ENCODE measurements at places on chromosomes 7 and 10.

GRCh38 chr7:81638198-81638597 is 131.6 kb downstream of the HGF start:
- DNase-seq: no peak

- DNase-seq: no peak
Measured at GRCh38 chr10:22017283-22018020, 13.9 kb upstream of the DNAJC1 start.

GRCh38 chr7:150966002-150966401 is 12.1 kb downstream of the KCNH2 start:
- no peak for DNase-seq

DNA sequence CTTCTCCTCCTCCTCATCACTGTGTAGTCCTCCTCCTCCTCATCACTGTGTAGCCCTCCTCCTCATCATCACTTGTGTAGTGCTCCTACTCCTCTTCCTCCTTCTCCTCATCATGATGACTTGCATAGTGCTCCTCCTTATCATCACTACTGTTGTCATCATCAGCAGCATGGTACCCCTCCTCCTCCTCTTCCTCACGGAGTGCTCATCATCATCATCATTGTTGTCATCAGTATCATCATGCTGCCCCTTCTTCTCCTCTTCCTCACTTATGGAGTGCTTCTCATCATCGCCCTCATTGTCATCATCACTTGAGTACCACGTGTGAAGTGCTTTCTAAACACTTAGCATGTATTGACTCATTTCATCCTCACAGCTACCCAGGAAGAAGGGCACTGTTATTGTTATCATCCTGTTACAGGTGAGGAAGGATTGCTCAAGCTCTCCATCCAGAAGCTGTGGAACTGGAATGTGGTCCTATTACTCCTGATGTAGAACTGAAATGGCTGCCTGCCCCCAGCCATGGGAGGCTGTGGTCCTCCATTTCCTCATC is 122.8 kb upstream of the SHH start:
- DNase-seq: no peak

DNA sequence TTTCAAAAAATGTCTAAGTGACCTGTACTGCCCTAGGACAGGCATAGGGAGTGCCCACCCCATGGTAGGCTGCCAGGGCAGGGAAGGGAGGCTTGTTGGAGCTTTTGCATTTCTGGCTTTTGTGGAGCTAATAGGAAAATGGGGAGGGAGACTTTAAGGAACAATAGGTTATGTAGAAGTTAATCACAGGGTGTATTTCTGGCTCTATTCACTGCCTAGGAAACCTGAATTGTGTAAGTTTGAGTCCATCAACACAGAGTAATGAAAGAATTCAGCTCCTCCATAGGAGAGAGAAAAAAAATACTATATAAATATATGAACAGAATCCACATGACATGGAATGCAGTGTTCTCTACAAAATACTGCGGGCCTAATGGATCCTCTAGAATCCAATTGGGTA is 661.5 kb downstream of the KCNMA1 start:
- no peak for DNase-seq

GRCh38 chr7:93178213-93178612 is 30.0 kb upstream of the SAMD9L start:
- no peak for DNase-seq

DNA sequence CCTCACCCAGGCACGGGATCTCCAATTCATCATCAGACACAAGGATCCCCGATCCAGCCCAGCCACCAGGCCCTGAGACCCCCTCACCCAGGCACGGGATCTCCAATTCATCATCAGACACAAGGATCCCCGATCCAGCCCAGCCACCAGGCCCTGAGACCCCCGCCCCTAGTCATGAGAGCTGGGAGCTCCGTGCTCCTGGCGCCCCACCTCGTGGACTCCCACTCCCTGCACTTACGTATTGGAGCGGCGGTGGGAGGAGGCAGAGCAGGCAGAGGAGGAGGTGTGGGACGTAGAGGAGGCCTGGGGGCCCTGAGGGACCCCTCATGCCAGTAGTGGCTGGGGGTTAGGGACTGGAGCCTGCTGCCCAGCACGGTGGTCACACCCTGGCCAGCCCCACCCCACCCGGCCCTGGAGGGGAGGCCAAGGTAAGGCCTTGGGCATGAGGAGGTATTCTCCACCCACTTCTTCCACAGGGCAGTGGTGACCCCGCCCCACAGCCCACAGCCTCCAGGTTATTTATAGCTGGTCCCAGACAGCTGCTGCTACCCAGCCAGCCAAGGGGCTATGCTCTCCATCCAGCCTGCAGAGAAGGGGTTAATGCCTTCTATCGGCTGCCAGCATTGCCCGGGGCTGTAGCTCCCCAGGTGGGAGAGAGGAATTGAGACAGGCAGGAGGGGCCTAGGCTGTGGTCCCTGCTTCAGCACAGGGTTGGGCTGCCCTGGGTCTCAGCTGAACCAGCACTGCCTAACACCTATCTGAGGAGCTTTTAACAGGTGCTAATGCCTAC is 17.6 kb upstream of the CRHR2 start:
- DNase-seq: no peak

DNA sequence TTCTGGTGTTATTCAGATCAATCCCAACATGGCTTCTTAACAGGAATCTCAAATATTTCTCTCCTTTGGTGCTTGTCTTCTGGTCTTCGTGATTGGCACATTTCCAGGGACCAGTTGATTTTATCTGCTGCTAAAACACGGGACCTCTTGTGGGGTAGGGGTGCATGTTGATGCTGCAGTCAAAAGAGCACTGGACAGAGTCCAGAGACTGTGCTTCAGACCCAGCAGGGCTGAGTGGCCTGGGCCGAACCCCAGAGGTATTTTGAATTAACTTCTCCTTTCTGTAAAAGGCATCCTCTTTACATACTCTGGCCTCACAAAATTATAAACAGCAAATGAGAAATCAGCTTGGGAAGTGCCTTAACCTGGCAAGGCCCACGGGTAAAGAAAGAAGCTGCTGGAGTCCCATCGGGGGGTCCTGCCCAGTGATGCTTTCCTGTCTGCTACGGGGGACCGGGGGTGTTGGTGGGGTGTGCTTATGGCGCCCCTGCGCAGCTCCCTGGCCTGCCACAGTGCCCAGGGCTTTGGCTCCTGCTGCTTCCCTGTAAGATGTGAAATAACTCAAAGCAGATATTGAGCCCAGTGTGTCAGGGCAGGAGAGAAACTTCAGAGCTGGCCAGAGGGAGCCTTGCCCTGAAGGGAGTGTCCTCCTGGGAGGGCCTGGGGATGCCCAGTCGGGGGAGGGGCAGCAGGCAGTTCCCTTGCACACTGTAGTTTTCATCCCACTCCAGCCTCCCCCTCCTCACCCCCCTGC is 230.5 kb downstream of the TCF7L2 start:
- DNase-seq: no peak

DNA sequence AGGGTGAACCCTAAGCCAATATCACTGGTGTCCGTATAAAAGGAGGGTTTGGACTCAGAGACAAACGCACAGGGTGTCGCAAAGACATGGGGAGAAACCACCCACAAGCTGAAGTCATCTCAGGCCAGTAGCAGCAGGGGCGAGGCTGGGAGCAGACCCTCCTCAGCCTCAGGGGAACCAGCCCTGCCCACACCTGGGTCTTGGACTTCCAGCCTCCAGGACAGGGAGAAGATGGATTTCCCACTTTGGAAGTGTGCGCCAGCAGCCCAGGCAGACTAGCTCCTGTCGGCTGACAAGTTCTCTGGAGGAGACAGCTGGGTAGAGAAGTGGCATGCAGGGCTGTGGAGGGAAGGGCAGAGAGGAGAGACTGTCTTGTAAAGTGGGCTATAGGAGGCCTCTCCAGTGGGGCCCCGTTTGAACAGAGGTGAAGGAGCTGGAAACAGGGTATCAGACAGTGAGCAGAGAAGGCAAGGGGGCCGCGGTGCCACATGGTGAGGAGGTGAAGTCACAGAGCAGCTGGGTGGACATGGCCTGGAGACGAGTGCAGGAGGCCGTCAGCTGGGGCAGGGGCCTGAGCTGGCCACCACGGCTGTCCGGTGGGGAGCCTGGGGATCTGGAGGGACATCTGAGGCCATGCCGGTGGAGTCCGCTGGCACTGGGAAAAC is 475.6 kb downstream of the PTPRN2 start:
- DNase-seq: no peak

DNA sequence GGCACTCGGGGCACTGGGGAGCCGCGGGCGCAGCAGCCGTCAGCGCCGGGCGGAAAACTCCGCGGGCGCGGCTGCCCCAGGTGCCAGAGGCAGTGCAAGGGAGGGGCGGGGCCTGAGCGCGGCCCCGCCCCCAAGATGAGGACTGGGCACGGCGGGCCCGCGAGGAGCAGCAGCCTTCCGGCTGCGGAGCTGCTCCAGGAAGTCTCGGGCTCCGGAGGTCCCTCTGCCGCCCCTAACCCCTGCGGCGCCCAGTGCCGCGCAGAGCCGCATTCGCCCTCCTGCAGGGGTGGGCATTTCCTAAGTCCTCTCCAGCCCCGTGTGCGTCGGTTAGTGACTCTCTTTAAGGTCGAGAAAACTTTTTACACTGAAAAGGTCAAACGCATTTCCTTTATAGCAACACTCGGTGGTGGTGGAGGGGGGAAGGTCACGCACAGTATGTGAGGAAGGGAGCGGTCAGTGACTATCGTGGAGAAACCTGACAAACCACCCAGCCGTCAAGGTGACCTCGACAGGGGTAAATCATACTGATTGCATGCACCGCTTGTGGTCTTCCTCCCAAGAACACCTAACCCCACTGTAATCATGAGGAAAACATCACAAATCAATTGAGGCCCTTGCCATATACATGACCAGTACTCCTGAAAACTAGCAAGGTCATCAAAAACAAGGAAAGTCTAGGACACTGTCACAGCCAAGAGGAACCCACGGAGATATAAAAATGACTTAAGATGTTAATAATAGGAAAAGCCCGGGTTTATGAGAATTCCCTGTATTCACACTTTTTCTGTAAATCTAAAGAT is at the start of gene ANXA11:
Gene ANXA11 (minus strand): TSS at position 61 of the 800 bp plus-strand sequence. CDS start 32,676 bp downstream, outside the sequence.
- peak; percentile 56 for DNase-seq

DNA sequence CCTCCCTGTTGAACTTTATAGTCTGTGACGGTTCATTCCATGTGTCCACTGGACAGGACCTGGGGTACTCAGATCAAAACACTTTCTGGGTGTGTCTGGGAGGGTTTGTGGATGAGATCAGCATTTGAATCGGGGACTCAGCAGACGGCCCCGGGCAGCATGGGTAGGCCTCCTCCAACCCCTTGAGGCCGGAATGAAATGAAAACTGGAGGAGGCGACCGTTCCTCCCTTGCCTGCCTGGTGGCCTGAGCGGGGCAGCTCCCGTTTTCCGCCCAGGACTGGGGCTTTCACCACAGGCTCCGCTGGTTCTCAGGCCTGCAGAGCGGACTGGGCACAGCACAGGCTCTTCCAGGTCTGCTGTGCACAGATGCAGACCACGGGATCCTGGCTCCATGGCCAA is 247.7 kb downstream of the MAD1L1 start:
- no peak for DNase-seq

GRCh38 chr10:83332690-83333089 is 806.6 kb upstream of the GHITM start:
- DNase-seq: no peak

DNA sequence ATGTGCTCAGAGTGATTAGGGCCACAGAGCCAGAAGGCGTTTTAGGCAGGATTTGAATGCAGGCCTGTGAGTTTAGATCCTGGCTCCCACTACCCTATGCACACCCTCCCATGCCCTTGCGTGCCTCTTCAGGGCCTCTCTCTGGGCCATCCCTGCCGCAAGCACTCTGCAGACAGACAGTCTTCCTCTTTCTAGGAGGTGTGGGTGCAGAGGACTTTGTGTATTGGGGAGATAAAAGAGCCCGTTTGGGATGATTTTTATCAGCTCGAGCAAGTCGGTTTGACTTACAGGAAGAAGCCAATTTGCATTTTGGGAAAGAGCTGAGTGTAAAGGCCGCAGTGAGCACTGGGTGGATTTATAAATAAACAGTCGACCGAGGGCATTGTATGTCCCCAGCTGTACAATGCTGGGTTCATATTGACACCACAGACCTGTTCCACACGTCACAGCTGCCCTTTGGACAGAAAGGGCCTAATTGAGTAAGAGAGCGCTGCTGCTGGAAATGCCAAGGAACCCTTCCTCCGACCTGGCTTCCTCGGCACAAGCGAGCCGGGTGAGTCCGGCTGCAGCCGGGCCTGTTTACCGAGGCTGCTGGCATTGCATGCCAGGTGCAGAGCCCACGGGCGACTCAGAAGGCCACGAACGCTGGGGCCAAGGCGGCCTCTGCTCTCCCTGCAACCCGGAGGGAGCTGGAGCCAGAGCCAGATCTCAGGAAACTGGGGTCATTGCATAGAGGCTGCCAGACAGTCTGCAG is 25.1 kb downstream of the ZMIZ1 start:
- no peak for DNase-seq

DNA sequence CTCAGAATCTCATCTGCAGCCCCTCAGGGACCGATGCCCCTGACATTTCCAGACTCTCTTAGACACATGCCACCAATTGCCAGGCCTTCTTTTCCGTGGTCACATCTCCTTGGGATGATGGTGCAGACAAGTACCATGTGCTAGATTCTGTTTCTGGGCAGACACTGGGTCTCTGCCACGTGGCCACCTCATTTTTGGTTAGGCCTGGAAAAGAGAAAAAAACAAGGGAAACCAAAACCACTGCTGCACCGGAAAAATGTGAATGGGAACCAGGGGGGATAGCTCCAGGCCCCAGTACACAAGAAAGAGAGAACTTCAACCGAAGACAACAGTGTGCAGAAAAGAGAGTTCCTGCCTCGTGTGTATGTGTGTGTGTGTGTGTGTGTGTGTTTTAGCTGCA is 23.0 kb upstream of the MXI1 start:
- no peak for DNase-seq

DNA sequence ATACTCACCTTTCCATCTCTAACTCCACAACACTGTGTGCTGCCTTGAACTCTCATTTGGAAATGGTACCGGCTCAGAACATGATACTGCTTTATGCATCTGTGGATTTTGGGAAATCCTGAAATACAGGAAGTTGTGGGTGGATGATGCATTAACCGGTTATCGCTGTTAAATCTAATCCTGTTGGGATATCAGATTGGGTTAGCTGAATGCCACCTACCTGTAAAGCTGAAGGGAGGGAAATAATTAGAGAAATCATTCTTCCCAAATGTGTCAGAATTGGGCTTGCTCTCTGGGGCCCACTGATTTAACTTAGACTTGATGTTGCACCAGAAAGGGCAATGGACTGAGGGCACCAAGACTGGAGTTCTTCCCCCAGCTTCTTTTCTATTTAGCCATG is 54.0 kb downstream of the CH25H start:
- DNase-seq: no peak

GRCh38 chr7:42639930-42640329 is 271.9 kb downstream of the C7orf25 start:
- DNase-seq: no peak
